ENCODE measurements at places on chromosomes 3 and 15. TPM values are rescaled to one million over a fixed set of nuclear protein-coding genes. Genes with fewer than 3 reads are reported as not detected.
A peak's percentile ranks its signal among the peaks of the same experiment; 100 is the strongest.

DNA sequence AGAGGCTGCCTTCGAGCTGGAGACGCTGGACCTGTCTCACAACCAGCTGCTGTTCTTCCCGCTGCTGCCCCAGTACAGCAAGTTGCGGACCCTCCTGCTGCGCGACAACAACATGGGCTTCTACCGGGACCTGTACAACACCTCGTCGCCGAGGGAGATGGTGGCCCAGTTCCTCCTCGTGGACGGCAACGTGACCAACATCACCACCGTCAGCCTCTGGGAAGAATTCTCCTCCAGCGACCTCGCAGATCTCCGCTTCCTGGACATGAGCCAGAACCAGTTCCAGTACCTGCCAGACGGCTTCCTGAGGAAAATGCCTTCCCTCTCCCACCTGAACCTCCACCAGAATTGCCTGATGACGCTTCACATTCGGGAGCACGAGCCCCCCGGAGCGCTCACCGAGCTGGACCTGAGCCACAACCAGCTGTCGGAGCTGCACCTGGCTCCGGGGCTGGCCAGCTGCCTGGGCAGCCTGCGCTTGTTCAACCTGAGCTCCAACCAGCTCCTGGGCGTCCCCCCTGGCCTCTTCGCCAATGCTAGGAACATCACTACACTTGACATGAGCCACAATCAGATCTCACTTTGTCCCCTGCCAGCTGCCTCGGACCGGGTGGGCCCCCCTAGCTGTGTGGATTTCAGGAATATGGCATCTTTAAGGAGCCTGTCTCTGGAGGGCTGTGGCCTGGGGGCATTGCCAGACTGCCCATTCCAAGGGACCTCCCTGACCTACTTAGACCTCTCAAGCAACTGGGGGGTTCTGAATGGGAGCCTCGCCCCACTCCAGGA, 21.1 kb downstream of the NRROS start:
- peaks cover 3% of the 10 kb centered on the region for H3K4me1 ChIP-seq
- H3K27ac ChIP-seq, result no peak overlapping the region
- no peak for DNase-seq
- no peak overlapping the region for H3K4me3 ChIP-seq

DNA sequence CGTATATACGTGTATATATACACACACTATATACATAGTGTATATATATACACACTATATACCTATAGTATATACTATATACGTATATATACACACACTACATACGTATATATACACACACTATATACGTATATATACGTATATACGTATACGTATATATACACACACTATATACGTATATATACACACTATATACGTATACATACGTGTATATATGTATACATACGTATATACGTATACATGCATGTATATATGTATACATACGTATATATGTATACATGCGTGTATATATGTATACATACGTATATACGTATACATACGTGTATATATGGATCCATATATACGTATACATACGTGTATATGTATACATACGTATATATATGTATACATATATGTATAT, 9.4 kb downstream of the HACL1 start:
- no peaks in the 10 kb centered on the region for H3K4me1 ChIP-seq
- peaks cover 41% of the 10 kb centered on the region for H3K36me3 ChIP-seq
- no peak overlapping the region for H3K27ac ChIP-seq
- H3K4me3 ChIP-seq, result no peak overlapping the region
- H3K27me3 ChIP-seq, result no peaks in the 10 kb centered on the region

DNA sequence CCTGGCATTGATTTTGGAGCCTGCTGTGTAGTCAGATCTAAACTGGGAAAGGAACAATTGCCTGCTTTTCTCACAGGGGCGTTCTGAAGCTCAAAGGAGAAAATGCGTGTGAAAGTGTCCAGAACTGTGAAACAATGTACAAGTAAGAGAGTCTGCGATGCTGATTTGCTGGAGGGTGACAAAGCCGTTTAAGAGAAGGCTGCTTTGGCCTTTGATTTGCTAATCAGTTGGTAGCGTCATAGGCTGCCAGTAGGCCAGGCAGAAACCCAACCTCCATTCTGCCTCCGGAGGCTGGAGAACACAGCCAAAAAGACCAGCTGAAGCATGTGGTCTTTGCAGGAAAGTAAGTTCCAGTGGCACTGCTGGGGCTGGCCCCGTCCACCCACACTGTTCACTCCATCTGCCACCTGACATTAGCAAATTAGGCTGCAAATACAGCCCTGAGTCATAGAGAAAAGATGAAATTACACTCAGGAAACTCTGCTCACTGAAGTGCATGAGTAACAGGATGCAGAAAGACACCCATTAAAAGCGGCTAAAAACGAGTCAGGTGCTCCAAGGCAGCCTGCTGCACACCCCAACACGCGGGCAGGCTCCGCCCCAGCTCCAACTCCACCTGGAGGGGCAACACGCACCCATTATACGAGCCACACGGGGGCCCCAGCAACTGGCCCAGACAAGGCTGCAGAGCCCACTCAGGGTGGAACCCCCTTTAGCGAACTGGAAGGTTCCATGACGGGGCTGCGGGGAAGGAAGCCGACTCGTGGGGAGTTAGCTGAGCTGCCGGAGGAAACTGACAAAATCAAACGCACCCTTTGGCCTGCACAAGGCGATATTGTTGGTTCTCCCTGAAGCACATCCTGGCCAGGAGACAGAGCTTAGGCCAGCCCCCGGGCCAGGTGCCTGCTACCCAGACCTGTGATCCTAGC, 31.6 kb downstream of the ZDHHC19 start:
- no peaks in the 10 kb centered on the region for H3K4me1 ChIP-seq
- no peaks in the 10 kb centered on the region for H3K27me3 ChIP-seq
- peak; percentile 74 for DNase-seq
- H3K27ac ChIP-seq, result no peak overlapping the region
- H3K4me3 ChIP-seq, result no peak overlapping the region

DNA sequence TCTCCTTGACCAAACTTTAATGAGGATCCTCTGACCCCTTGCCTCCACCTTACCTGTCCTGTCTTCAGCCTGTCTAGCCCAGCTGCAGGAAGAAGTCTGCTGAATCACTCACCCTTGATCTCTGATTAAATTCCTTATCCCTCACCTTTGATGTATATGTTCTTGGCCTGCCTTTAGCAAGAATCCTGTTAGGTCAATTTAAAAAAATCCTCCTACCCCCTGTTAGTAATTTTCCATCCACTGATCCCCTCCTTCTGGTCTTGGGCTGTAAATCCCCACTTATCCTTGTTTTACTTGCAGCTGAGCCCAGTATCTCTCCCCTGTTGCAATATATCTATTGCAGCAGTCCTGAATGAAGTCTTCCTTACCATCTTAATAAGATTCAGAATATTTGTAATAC, 39.0 kb downstream of the MYH15 start:
- H3K4me1 ChIP-seq, result peaks cover 5% of the 10 kb centered on the region
- no peaks in the 10 kb centered on the region for H3K27me3 ChIP-seq
- DNase-seq, result no peak
- H3K4me3 ChIP-seq, result no peak overlapping the region

DNA sequence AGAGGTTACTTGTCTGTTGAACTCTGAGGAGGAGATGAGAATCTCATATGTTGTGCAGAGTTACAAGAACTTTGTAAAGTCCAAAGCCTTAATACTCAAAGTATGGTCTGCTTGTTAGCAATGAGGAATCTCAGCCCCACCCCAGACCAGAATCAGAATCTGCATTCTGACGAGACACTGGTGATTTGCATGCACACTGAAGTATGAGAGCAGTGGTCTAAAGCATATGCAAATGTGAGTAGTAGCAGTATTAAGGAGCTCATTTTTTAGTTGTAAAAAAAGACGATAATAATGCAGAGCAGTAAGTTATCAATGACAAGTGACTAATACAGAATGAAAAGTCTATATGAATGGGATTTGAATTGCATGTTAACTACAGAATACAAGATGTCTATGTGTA, 327.7 kb downstream of the RYR3 start:
- no peaks in the 10 kb centered on the region for H3K27me3 ChIP-seq
- no peak for DNase-seq
- H3K36me3 ChIP-seq, result no peaks in the 10 kb centered on the region
- no peaks in the 10 kb centered on the region for H3K4me1 ChIP-seq

GRCh38 chr3:181379278-181379677, 332.4 kb upstream of the SOX2 start:
- H3K27ac ChIP-seq, result no peak overlapping the region
- H3K36me3 ChIP-seq, result no peaks in the 10 kb centered on the region
- no peaks in the 10 kb centered on the region for H3K27me3 ChIP-seq
- no peak for DNase-seq
- H3K4me3 ChIP-seq, result no peak overlapping the region

DNA sequence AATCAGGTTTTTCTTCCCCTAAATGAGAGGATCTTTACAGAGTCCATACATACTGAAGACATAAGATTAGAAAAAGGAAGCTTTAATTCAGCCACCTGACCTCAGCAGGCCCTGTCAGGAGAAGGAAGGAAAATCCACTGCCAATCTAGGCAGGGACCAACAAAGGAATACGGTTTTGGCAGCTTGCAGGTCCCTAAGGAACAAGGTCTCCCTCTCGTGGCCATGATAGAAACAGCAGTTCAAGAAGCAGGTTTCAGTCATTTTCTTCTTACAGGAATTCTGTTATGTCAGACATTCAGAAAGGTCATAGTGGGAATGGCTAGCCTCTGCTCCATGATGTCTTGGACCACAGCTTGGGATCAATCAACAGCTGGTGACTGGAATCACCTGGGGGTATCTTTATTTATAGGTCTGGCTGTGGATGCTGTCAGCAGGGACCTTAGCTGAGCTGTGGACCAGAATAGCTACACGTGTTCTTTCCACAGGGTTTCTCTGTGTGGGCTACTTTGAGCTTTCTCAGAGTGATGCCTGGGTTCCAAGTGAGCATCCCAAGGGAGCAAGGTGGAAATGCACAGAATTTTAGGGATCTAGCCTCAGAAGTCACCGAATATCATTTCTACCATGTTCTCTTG, 9.4 kb upstream of the CMSS1 start:
- H3K4me1 ChIP-seq, result no peaks in the 10 kb centered on the region
- H3K36me3 ChIP-seq, result peaks cover 24% of the 10 kb centered on the region
- H3K27ac ChIP-seq, result no peak overlapping the region

DNA sequence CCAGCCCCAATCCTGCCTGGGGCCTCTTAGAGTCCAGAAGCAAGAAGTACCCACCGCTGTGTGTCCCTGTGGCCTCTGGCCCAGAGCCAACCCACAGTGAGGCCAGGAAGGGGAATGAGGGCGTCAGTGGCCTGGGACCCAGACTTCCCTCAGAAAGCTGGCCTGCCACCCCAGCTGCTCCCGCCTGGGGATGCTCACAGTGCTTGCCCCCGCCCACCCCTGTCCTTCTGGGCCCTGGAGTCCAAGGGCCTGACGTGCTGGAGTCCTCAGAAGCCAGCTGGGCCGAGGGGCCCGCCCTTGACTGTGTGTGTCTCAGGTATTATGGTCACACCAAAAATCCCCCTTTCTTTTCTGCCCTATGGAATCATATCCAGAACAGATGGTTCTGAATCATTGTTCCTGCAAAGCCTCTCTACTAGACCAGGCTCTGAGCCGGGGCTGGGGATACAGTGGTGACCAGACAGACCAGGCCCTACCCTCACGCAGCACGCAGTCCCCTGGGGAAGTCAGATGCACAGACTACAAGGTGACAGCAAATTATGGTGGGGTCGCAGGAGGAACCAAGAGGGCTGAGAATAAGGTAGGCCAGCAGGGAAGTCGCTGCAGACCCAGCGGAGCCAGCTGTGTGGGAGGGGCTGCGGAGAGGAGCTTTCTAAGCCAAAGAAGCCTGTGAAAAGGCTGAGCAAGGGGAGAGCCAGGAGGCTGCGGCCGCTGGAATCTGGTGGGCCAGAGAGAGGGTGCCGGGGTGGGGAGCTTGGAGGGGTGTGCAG, 99.1 kb downstream of the VGLL4 start:
- no peaks in the 10 kb centered on the region for H3K4me1 ChIP-seq
- no peaks in the 10 kb centered on the region for H3K27me3 ChIP-seq
- no peak for DNase-seq

GRCh38 chr15:69782809-69783208, 314.9 kb downstream of the TLE3 start:
- H3K27me3 ChIP-seq, result no peaks in the 10 kb centered on the region
- DNase-seq, result no peak
- H3K4me1 ChIP-seq, result no peaks in the 10 kb centered on the region
- no peak overlapping the region for H3K4me3 ChIP-seq
- H3K27ac ChIP-seq, result no peak overlapping the region
- no peaks in the 10 kb centered on the region for H3K36me3 ChIP-seq

DNA sequence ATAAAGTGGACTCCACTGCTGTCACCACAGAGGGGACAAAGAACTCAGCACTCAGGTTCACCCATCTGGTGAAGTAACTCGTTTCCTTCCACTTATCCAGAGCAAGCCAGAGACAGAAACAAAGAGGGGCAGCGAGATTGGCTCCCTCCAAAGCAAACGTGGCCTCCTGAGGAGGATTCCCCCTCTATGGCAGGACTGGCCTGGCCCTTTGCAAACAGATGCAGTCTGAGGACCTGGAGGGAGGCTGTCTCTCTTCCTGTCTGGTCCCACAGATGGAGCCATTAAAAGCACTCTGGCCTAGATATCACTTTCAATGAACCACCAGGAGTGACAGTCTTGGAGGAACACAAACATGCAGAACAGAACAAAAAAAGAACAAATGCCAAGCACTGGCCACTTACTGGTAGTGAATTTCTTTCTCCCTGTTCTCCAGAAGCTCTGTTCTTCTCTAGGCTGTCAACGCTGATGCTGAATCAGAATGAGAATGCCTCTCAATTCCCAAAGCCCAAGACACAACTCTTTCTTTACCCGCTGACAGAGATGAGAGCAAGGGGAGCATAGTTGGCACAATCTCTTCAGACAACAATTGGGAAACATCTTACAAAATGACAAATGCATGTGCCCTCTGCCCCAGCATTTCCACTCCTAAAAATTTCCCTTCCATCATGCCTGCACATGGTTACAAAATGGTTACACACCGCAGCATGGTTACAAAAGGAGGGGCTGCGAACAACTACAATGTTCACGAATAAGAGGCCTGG, 14.3 kb downstream of the KLHL25 start:
- no peak for DNase-seq
- H3K4me3 ChIP-seq, result no peak overlapping the region
- H3K27ac ChIP-seq, result no peak overlapping the region
- peaks cover under 1% of the 10 kb centered on the region for H3K36me3 ChIP-seq
- H3K4me1 ChIP-seq, result peaks cover 2% of the 10 kb centered on the region
- no peaks in the 10 kb centered on the region for H3K27me3 ChIP-seq

The GABRB3 gene
- total RNA-seq, result 98.2 TPM

The PIF1 gene
- total RNA-seq, result 64.0 TPM
